ENCODE measurements at places on chromosomes 4 and X. TPM values are rescaled to one million over a fixed set of nuclear protein-coding genes. Genes with fewer than 3 reads are reported as not detected.

CENPI gene
- total RNA-seq = 4.9 TPM

SUPT20HL1 gene
- total RNA-seq = not detected

P2RY4 gene
- total RNA-seq = under 0.01 TPM

CLDN22 gene
- total RNA-seq = not detected

RADX gene
- 1.7 TPM for total RNA-seq

RAB33A gene
- 18.3 TPM for total RNA-seq

F11 gene
- not detected for total RNA-seq

GRCh38 chr4:87497159-87497558 is 32.0 kb downstream of the SPARCL1 start:
- no peak for DNase-seq

DNA sequence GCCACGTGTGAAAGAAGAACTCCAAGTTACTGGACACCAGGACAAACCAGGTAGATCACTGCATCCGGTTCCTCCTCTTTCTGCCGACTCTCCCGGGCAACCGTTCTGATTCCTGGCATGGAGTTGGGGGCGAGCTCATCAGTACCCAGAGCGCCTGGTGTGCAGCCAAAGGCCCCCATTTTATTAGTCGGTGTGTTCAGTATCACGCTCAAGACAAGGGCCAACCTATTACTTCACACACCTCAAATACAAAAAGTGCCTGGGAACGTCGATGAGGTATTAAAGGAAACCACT is 2.8 kb upstream of the CTBP1 start:
- DNase-seq = no peak

- DNase-seq = no peak
Observed at GRCh38 chr4:158496030-158496741, 25.5 kb upstream of the RXFP1 start.

- DNase-seq = peak; percentile 76
Observed at GRCh38 chr4:150136036-150136435, 57.8 kb downstream of the DCLK2 start.

DNA sequence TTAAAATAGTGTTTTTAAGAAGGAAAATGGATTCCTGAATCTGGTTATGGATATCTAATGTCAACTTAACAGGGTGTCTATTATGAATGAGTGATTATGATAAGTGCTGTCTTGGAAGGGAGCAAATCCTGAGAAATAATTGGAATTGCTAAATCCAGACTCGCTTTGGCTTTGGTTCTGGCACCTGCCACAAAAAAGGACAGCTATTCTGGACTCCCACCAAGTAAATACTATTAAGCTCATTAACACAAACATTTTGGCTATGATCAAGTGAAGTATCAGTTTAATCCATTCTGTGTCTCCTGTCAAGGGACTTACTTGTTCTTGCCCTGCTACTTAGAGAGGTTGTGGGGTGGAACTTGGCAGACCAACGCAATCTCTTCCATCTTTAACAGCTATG is 403.7 kb downstream of the CENPC start:
- DNase-seq = no peak

GRCh38 chr4:176988226-176988625 is 195.5 kb upstream of the VEGFC start:
- DNase-seq = peak; percentile 94

DNA sequence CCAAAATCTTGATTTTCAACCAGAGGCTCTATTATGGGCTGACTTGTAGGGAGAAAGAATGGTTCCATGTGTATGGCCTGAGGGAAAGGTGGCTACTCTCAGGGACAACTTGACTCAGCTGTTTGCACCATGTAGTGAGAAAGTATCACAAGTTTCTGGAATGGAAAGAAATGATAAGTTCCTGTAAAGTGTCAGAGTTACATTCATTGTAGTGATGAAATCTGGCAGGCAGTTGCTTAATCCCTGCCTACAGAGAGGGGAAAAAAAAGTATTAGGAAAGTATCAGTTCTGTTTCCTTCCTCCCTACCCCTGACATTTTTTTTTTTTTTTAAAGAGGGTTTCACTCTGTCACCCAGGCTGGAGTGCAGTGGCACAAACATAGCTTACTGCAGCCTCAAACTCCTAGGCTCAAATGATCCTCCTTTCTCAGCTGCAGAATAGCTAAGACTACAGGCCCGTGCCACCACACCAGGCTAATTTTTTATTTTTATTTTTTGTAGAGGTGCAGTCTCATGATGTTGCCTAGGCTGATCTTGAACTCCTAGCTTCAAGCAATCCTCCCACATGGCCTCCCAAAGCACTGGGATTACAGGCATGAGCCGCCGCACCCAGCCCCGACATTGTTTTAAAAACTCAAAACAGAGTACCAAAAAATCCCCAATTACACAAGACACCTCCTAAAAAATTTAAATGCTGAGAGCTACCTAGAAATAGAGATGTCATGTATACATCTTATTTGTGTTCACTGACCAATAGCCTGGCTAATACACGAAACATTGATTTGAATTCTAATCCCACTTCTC is 4.8 kb upstream of the FBXL5 start:
- DNase-seq = peak; percentile 69

DNA sequence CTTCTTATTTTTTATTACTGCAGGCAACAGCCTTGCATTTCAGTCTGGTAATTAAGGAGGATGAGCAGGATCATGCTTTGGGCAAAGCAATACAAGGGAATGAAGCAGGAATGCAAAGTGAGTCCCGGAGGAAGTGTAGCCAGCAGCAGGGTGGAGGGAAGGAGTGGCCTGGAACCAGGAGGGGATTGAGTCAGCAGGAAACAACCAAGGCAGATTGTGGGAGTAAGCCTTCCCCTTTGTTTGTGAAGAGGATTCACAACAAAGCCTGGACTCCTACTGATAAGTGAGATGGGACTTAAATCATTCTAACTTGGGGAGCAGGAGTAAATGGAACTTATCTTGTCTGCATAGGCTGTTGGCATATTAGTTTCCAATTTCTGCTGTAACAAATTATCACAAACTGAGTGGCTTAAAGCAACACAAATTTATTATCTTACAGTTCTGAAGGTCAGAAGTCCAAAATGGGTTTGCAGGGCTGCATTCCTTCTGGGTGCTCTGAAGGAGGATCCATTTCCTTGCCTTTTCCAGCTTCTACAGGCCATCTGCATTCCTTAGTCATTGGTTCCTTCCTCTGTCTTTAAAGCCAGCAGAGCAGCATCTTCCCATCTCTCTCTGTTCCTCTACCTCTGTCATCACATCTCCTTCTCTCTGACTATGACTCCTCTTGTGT is 93.2 kb upstream of the AP1S2 start:
- DNase-seq = peak; percentile 69

GRCh38 chrX:132508834-132509233 is 20.0 kb upstream of the MBNL3 start:
- DNase-seq = no peak

DNA sequence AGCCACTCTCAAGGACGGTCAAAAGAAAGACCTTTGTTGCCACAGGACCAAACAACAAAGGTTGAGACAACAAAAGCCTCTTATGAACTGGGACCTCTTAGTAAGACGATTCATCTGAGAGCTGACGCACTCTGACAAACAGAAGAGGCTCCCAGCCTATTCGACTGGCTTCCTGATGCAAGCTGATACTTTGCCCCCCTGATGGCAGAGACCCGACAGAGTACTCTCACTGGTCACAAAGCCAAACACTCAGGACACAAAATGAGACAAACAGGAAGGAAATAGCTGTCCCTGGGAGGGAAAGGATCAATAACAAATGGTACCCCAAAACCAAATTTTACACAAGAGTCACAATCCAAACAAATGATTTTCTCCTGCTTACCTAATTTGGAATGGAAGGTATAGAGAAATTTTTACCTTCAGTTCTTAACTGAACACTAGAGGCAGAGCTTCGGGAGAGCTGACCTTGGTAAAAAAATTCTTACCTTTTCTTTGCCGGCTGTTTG is 75.2 kb upstream of the PLAC8 start:
- no peak for DNase-seq

GRCh38 chrX:13966793-13967125 is 62.9 kb downstream of the GEMIN8 start:
- no peak for DNase-seq

GRCh38 chr4:123816462-123816861 is 419.9 kb downstream of the SPRY1 start:
- DNase-seq = no peak

GRCh38 chr4:16377887-16378286 is 151.6 kb upstream of the TAPT1 start:
- no peak for DNase-seq

- no peak for DNase-seq
Observed at GRCh38 chr4:21046141-21046540, 345.9 kb downstream of the PACRGL start.

GRCh38 chr4:42425146-42426065 is 28.1 kb downstream of the SHISA3 start:
- DNase-seq = no peak

- no peak for DNase-seq
Observed at GRCh38 chrX:130119312-130119898, 9.1 kb upstream of the ELF4 start.
